Activated CD4-positive, CD25-positive, alpha-beta regulatory T cell treated with anti-CD3 and anti-CD28 coated beads, Interleukin-2, amount 50 U/mL, for 24 hours (primary cell): ENCODE measurements at places on chromosomes 3 and 15.

DNA sequence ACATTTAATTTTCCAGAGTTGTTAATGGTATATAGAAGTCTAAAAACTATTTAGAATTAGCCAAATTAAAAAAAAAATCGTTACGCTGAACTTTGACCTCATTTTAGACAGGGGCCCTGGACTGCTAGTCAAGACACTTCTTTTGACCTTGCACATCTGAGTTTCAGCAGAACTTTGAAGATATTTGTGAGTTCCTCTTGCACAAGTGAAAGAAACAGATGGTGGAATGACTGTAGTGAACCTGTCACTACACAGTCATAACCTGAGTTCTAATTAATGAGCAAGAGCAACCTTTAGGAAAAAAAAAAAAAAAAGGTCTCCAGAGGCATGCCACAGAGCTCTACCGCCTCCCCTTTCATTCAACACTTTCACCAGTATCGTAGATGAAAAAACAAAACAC lies 5.3 kb downstream of the MYO5C start:
- ATAC-seq: peak; percentile 80

DNA sequence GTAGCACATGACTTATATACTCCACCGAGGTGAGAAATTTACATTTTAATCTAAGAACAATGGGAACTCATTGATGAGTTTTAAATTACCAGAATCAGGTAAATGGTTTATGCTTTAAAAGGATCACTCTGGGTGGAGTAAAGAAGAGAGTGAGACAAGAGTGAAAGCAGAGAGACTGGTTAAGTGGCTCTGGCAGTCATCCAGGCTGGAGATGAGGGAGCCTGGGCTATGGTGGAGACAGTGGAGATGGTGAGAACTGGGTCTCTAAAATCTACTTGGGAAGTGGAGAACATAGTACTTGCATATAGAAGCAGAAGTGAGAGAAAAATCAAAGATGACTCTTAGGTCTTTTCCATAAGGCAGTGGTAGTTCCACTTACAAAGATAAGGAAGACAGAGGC lies 37.1 kb upstream of the SLC25A36 start:
- no peak for ATAC-seq

DNA sequence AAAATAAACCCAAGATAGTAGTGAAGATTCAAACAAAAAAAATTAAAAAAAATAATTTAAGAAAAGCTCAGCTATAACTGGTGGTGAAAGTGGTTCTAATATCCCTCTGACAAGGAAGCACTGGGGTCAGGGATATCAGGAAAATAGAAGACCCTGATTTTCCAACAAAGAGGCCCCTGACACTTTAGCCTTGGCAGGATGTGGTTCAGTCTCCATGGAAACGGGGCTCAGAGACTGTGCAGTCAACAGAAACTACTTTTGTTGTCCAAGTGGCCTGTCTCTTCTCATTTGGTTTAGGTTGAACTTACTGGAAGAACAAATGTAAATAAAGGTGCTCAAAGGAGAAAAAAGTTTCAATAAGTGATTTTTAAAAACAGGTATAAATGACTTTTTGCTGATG lies 27.2 kb downstream of the INTS14 start:
- ATAC-seq: peak; percentile 51

- no peak for ATAC-seq
Measured at GRCh38 chr3:45762647-45763302, 33.6 kb downstream of the SLC6A20 start.

GRCh38 chr3:145055375-145056076 lies 1083.9 kb downstream of the DIPK2A start:
- no peak for ATAC-seq

GRCh38 chr3:72346526-72346926 lies 501.7 kb downstream of the SHQ1 start:
- no peak for ATAC-seq

DNA sequence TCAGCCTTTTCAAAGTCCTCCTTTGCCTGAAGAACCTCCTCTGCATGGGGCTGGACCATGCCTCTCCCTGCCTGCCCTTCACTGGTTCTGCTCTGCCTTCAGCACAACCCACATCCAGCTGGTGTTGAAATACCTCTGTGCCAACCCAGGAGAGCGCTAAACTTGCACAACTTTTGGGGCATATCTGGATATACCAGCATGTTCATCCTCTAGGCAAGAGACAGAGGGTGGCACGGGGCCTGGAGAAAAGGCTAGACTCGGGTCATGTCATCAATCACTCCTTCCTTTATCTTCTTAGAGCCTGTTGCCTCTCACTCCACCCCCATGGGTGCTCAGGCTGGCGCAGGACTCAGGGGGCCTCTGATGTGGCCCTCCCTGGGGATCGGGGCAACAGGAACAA lies 4.8 kb downstream of the SEMA4B start:
- ATAC-seq: no peak

GRCh38 chr15:48040166-48040817 lies 80.5 kb upstream of the SLC24A5 start:
- ATAC-seq: no peak

GRCh38 chr15:88208396-88208795 lies 48.1 kb downstream of the NTRK3 start:
- no peak for ATAC-seq

DNA sequence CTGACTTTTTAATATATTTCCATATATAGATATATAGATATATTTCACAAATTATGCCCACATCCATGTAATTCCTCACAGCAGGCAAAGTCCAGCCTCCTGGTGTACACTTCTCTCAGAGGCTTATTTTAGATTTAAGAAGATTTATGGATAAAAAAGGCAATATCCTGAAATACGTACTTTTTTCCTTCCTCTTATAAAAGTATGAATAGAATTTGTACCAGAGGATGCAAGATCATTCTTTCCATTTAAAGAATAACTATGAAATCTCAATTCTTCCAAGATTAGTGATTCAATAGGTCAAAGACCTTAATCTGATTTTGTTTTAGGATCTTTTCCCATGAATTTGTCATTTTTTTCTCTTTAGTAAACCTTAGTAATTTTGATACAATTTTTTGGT lies 597.9 kb upstream of the TBL1XR1 start:
- no peak for ATAC-seq

DNA sequence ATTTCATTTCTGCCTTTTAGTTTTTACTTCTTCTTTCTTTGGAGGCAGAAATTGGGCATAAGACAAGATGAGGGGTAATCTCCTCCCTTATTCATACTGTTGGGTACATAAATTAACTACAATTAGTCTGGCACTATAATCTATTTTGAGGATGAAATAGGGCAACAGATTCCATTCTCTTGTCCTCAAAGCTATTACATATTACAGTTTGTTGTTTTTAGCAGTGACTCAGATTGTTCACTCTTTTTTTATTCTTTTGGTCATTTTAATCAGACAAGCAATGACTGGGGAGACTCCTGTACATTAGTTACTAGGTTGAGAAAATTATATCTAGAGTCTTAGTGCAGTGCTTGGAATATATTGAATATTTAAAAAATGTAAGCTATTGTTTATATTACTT lies 556.0 kb downstream of the OTOL1 start:
- ATAC-seq: no peak

GRCh38 chr3:36893826-36894225 lies 51.0 kb downstream of the TRANK1 start:
- no peak for ATAC-seq

- ATAC-seq: no peak
Measured at GRCh38 chr3:178494386-178494785, 41.9 kb upstream of the KCNMB2 start.

GRCh38 chr3:148943506-148944205 lies 47.7 kb upstream of the GYG1 start:
- peak; percentile 96 for ATAC-seq

DNA sequence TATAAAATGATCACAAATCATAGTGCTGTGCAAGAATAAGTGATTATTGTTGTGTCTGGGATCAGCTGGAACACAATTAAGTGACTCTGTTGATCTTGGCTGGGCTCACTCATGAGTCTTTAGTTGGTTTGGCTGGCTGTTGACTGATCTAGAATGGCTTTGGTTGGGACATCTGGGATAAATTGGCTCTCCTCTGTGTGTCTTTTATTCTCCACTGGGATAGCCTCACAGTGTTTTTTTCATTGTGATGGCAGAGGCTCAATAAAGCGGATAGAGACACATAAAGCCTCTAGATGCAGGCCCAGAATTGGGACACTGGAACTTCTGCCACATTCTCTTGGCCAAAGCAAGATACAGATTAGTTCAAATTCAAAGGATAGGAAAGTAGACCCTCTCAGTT lies 735.6 kb downstream of the PDCD6IP start:
- no peak for ATAC-seq

- ATAC-seq: peak; percentile 82
Measured at GRCh38 chr3:156483961-156484787, 70.7 kb downstream of the SSR3 start.

DNA sequence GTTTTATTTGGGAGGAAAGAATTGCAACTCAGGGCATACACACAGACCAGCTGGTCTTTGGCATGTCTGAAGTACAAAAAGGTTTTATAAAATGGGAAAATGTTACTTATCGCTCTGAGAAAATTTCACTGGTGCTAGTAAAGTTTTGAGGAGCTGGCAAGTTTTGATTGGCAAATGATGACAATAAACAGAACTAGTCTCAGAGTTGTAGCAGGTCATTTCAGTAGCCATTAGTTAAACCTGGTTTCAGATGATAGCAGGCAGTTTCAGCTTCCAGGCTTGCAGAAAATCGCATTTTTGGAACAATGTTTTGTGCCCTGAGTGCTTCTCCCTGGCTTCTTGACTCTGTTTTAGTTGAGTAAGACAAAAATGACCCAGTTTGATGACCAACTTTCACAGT lies 10.7 kb downstream of the B2M start:
- ATAC-seq: no peak

GRCh38 chr3:12232785-12233300 lies 56.0 kb upstream of the PPARG start:
- peak; percentile 63 for ATAC-seq
